ENCODE measurements at places on chromosomes 6 and 20.

DNA sequence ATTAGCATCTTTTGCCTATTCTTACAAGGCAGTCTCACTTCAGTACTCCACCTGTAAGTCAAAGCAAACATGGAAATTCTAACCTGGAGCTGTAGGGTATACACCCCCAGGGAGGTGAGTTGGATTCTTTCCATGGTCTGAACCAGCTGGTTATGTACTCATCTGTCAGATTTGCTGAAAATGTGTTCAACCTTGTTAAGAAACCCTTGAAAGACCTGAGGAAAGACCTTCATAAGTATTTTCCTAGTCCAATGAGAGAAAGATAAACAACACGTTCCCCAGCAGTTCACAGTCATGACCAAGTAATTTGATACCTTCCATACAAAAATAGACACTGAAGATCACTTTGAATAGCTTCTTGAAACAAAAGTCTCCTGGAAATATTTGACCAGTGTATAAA, 42.5 kb downstream of the ID4 start:
- DNase-seq, result no peak

GRCh38 chr6:92714346-92714745, 705.0 kb downstream of the EPHA7 start:
- DNase-seq, result no peak

GRCh38 chr6:136012198-136012887, 160.8 kb downstream of the PDE7B start:
- no peak for DNase-seq

DNA sequence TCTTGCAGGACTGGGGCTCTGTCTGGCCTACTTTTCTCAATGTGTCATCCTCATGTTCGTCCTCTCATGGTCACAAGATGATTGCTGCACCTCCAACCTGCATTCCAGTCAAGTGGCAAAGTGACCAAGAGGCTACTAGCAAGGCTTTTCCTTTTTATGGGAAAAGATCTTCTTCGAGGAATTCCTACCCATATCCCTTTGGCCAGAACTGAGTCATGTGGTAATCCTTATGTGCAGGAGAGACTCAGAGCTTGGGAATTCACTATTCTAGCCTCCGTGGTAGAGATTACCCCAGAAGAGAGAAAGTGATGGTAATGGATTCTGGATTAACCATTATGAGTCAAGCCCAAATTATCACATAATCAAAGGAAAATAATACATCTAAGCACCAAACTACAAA, 162.7 kb downstream of the KCNQ5 start:
- no peak for DNase-seq

DNA sequence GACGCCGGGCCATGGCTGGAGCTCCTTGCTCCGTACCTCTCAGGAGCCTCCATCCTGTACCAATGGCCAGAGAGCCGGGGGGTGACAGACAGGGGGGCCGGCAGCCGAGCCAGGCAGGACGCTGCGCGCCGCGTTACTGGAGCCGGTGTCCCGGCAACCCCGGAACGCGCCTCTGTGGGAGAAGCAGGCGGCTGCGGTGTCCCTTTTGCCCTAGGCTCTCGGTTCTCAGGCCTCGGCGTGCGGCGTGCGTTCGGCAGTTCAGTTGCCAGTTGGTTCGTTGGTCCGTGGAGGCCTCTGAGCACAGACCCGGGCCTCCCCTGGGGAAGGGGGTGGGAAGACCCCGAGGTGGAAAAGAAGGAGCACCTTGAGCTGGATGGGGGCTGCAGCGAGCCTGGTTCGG, at the start of gene SPATS1:
Gene SPATS1 (plus strand): TSS at position 162 of the 400 bp plus-strand sequence. CDS start 446 bp downstream, outside the sequence.
- DNase-seq, result no peak

DNA sequence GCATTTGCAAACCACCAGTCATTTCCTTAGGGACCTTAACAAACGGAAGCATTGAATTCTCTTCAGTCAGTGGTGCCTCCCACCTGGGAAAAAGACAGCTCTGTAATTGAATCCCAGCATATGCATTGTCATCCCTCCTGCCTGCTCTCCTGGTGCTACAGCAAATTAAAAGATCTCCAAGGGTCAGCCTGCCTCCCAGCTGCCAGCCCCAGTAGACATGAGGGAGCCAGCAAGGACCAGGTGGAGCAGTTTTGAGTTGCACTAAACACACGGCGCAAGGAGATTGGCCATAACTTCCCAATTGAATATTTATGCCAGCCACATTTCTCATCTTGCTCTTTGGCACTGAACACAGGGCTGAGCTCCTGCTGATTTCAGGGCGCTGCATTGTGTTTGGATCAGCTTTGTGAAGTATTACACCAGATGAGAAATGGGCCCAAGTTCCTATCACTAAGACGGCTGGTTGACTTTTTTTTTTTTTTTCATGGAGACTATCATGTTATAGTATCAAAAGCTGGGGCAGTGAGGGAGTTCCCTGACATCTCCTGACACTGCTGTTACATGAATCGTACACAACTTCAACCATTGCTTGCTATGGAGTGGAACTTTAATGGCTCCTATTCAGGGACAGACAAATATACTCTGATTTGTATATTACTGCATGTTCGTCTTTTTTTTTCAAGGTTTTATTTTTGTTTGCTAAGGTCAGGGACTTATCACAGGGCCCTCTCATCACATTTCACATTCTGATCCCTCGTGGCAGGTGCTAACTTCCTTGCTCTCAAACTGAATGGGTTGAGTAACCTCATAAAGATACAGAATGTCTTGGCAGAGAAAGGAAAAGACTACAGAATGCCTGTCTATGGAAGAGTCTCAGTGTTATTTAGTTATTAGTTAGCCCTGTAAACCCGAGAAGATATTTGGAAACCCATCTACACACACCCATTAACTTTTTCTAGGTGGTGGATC, 191.1 kb downstream of the EYA4 start:
- DNase-seq, result peak; percentile 51

DNA sequence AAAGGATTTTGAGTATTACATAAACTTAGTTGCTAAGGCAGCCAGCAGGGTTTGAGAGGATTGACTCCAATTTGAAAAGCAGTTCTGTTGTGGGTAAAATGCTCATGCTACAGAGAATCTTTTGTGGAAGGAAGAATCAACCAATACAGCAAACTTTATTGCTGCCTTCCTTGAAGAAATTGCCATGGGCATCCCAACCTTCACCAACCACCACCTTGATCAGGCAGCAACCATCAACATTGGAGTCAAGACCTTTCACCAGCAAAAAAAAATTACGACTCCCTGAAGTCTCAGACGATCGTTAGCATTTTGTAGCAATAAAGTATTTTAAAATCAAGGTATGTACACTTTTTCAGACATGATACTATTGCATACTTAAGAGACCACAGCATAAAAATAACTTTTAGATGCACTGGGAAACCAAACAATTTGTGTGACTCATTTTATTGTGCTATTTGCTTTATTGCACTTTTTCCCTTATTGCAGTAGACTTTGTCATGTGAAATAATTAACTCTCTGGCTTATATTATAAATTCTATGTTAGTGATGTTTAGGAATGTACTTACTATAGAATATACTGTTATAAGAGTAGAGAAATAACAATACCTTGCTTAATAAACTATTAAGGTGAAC, 390.8 kb downstream of the CDKAL1 start:
- no peak for DNase-seq

GRCh38 chr6:143629104-143630080, 48.4 kb upstream of the PHACTR2 start:
- DNase-seq, result no peak

GRCh38 chr6:8005136-8005535, 59.1 kb downstream of the BLOC1S5 start:
- no peak for DNase-seq

DNA sequence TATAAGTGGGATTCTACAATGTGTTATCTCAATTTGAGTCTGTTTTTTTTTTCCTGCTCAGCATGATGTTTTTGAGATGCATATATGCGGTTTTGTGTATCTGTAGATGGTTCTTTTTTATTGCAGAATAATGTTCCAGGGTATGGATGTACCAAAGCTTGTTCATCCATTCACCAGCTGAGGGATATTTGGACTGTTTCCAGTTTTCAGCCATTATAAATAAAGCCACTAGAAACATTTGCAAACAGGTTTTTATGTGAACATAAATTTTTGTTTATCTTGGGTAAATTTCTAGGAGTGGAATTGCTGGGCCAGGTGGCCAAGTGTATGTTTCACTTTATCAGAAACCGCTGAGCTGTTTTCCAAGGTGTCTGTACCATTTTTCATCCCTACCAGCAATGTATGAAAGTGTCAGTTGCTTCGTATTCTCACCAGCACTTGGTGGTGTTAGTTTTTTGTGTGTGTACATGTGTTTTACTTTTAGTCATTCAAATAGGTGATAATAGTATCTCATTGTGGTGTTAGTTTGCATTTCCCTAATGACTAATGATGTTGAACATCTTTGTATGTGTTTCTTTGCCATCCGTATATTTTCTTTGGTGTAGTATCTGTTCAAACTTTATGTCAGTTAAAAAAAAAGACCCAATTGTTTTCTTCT, 124.2 kb downstream of the CEBPB start:
- no peak for DNase-seq

GRCh38 chr6:125781314-125781868, 9.4 kb upstream of the NCOA7 start:
- DNase-seq, result peak; percentile 48

GRCh38 chr6:166864333-166864732, 92.0 kb downstream of the RNASET2 start:
- DNase-seq, result no peak

- no peak for DNase-seq
Observed at GRCh38 chr6:5541751-5542432, 280.6 kb downstream of the FARS2 start.

- no peak for DNase-seq
Observed at GRCh38 chr6:13260101-13260598, 68.2 kb downstream of the TBC1D7 start.

Data from SHP77 treated with DMSO at 0.1 percent for 48 hours (cell line).